ENCODE measurements at places on chromosomes 3 and 15.

- no peak for DNase-seq
Observed at GRCh38 chr3:47035645-47036044, 56.2 kb downstream of the NBEAL2 start.

DNA sequence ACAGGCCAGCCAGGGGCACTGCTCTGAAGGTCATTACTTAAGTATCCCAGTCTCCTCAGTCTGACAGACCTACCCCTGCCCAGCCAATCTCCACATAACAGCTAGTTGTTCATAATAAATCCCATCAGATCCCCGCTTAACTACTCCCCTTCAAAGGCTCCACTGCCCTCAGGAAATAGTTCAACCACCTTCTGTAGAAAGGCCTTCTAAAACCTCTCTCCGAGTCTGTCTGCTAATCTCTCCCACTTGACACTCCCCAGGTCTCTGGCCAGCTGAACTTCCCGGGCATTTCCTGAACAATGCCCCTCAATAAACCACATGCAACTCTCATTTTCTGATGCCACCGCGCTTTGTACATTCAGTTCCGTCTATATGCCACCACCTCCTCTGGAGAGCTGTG, 6.0 kb downstream of the PRC1 start:
- no peak for DNase-seq

- DNase-seq, result peak; percentile 99
Observed at GRCh38 chr15:90387534-90388461, at the start of gene IQGAP1. Gene IQGAP1, plus strand, starts transcription at chr15:90388242. Its CDS starts 100 bp downstream, at chr15:90388342.

GRCh38 chr3:177085794-177086193, 111.5 kb downstream of the TBL1XR1 start:
- DNase-seq, result no peak

GRCh38 chr3:191680989-191681597, 220.1 kb downstream of the PYDC2 start:
- no peak for DNase-seq

DNA sequence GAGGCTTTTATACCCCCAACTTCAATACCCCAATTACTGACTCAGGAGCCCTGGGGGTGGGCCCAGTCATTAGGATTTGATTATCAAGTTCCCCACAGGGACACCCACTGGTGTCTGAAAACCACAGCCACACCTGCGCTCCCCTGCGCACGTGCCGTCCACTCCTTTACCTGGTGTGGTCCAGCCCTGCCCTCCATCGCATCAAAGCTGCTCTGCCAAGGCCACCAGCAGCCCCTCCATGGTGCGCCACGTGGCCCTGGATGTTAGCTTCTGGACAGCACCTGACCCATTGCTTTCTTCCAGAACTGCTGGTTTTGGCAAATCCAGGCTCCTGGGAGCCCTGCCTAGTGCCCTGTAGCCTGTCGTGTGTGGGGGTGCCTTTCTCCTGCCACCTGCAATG, 136.3 kb downstream of the NSMCE3 start:
- no peak for DNase-seq

DNA sequence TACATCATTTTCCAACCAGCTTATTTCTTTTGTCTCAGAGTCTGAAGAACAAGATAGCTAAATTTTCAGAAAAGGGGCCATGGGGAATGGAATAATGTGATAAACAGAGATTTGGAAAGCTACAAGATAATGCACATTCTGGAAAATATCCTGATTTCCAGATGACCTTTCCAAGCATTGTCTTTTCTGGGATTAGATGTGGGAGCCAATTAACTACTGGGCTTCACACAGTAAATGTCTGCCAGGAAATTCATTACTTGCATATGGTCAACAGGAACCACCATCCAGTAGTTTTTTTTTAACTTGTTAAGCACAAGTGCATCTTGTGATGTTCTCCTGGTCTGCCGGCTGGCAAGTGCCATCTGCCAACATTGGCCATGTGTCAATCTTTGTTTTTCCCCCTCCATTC, 131.1 kb upstream of the BFSP2 start:
- DNase-seq, result peak; percentile 71

GRCh38 chr3:152857082-152857481, 22.2 kb downstream of the P2RY1 start:
- DNase-seq, result no peak

DNA sequence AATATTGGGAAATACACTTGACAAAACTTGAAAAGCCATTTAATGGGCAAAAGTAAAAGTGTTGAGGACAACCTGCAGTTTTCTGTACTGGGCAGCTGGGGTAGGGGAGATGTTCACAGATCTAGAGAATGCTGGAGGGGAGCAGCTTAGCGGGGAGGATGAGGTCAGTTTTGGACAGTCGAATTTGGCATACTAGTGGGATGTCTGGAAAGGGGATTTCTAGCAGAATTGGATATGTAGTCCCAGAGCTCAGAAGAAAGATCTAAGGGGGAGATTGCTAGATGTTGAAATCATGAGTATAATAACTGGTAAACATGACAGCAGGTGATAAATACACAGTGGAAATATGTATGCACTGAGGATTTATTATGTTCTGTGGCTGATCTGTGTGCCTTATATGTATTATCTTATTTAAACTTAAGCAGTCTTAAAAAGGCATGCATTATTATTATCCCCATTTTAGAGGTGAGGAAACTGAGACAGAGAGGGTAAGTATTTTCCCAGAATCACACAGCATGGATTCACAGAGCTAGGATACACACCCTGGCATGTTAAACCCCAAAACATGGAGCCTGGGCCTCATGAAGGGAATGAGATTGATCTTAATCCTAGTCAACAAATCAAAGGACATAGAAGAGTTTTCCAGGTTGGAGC, 42.7 kb downstream of the TLNRD1 start:
- no peak for DNase-seq

GRCh38 chr3:52243791-52244628, 1.5 kb upstream of the PPM1M start:
- DNase-seq, result peak; percentile 52

DNA sequence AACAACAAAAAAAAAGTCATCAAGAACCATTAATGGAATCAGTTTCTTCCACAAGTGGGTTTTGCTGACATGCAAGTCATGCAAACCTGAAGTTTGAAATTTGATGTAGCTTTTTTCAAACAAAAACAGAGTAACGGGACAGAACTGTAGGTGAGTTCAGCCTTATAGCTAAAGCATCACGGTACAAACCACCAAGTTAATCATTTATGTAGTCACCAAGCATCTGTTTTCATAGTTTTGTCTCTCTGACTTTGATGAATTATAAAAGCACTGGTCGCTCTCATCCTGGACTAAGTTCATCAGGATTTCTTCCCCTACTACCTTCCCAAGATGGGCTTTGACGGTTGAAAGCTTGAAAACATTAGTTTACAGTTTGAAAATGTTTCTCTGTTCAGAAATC, 117.0 kb upstream of the SAMMSON start:
- DNase-seq, result no peak

- DNase-seq, result no peak
Observed at GRCh38 chr3:47645551-47645950, 66.9 kb upstream of the CSPG5 start.

- no peak for DNase-seq
Observed at GRCh38 chr3:192818126-192818525, 90.8 kb upstream of the FGF12 start.

Measured in BE2C (cell line).